ENCODE measurements at places on chromosomes 7 and 10.

DNA sequence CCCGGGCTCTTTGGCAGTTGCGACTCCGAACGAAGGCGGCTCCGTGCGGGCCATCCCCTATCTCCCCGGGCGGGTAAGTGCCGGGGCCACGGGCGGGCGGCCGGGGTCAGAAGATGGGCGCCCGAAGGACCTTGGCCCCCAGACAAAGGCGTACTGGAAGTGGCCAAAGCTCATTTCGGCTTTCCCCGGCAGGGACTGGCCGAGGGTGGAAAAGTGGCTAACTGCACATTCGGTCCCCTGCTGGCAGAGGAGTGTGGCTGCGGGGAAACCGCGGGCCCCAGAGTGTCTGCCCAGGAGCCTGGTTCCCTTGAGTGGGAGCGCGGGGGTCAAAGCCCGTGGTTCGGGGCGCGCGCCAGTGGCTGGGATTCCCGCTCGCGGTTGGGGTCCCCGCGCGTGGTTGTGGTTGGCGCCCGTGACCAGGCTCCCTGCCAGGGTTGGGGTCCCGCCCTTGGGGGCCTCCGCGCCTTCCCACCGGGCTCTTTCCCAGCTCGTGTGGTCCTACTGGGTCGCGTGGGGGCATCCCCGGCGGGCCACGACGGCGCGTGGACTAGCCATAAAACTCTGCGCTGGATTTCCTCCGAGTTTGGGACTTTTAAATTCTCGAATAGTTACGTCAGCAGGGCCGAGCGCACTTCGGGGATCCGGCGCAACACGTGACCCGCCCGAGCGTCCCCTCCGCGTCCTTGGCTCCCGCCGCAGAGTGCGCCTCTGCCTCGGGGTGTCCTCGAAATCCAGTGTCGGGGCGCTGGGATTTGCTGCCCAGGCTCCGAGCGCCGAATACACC, 124.4 kb downstream of the TACC2 start:
- peak; percentile 16 for DNase-seq

- no peak for DNase-seq
Observed at GRCh38 chr10:7218968-7219367, 191.9 kb downstream of the SFMBT2 start.

GRCh38 chr10:125187238-125188194, 27.2 kb upstream of the CTBP2 start:
- no peak for DNase-seq

- DNase-seq: no peak
Observed at GRCh38 chr10:97812696-97813095, 36.9 kb upstream of the GOLGA7B start.

DNA sequence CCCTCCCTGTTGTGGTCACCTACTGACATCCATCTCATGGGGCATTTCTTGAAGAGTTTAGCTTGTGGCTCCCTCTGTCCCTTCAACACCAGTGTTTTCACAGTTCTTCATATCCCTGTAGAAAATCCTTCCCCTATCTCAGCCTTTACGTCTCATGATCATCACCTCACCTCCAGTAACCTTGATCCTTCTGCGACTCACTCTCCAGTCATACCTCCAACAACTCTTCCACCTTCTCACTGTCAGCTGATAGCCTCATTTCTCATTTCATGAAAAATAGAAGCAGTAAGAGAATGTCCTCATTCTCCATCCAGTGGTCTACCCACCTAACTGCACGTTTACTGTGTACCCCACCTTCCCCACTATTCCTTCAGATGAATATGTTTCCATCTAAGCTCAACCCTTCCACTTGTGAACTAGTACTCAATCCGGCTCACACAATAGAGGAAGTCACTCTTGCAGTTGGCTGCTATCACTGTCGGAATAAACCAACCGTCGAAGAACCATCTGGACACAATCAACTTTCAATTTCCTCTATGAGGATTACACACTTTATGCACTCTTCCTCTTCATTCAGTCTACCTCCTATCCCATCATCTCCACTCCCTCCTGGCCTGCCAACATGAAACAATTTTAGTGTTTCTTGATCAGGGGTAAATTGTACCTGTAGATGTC, 256.0 kb downstream of the AHR start:
- DNase-seq: no peak

GRCh38 chr10:33838731-33839130, 504.3 kb upstream of the NRP1 start:
- no peak for DNase-seq

DNA sequence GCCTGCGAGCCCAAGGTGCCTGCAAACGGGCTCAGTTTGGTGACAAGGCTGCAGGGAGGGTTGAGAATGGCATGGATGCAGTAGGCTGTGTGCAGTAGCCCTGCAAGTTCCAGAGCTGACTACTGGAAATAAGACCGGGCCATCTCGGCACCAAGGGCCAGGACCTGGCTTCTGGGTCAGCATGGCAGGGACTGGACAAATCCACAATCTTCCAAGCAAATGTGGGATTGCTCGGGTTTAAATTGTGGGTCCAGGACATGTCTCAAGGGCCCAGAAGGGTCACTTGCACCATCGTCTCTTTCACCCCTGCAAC, 78.0 kb downstream of the GPR26 start:
- no peak for DNase-seq

DNA sequence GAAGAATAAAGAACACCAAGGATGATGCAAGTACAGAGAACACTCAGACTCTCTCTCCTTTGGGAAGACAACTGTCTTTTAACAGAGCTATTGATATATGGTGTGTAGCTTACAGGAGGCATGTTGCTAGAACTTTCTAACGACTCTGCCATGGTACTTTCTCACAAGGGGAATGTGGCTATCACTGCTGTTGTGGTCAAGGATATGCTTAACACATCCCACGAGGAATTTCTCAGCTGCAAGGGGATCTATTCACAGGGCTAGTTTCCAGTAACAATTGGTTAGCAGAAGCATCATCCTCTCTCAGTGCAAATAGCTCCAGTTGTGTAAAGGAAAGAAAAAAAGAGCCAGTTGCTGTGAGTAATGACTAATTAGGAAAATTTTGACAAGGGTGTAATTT, 826.0 kb downstream of the SORCS1 start:
- DNase-seq: no peak

- peak; percentile 26 for DNase-seq
Observed at GRCh38 chr10:126598009-126598408, 72.5 kb downstream of the C10orf90 start.

DNA sequence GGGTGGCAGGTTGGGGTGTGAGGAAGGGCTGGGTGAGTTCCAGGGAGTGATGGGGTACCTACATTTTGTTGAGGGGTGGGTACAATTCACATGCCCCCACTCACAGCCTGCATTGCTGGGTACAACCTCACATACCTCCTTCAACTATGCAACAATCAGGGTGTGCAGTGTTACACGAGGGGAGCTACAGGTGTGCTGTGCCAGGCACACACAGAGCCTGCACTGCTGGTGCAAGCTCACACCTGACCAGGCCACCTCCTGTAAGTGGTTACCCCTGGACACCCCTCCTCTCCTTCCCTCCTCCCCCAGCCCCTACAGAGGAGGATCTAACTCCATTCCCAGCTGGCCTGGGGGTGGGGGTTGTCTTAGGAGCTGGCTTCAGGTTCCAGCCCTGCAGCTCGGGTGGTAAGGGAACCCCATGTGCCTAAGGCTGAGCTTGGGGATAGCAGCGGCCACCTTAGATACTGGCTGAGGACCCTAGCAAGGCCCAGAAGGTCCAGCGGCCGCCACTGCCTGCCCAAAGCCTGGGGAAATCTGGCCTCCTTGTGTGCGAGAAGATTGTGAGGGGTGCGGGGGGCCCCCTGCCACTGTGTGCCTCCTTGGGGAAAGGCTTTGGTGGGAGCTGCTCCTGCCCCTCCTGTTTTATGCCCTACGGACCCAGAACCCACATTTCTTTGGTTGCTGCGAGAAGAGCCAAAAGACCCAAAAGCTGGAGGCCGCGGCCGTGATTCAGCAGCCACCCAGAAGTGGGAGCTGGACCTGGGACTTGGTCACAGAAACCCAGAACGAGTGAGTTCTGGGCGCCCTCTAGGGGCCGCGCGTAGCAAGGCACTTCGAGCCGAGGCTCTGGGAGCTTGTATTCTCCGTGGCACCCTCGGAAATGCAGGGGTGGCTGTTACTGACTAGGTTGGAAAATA, 10.8 kb downstream of the TLX1 start:
- no peak for DNase-seq

GRCh38 chr10:77713521-77714280, 76.1 kb upstream of the KCNMA1 start:
- no peak for DNase-seq

- no peak for DNase-seq
Observed at GRCh38 chr10:12121673-12122072, 7.8 kb upstream of the SEC61A2 start.

GRCh38 chr10:91804126-91804510, 5.9 kb downstream of the TNKS2 start:
- no peak for DNase-seq

DNA sequence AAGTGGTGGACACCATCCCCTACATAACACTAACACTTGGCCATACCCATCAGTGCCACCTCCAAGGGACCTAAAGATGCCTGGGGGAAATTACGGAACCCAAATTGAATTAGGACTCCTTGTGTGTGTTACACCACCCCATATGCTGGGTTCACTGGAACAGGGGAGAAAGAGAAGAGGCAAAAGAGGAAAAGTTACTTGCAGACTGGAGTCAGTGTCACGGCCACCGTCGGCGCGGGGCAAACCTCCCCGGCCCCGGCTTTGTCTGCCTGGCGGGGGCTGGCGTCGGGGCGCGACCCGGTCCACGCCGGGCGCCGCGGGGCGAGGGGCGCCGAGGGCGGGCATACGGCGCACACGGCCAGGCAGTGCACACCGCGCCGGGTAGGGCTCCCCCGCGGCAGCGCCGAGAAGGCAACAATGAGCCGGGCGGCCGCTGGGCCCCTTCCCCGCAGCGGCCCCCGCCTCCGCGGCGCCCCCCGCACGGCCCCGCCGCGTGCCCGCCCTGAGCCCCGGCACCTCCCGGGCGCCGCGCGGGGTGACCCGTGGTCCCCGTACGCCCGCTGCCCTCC, 171.1 kb downstream of the FAM107B start:
- no peak for DNase-seq

GRCh38 chr7:127862525-127862924, 168.7 kb downstream of the LRRC4 start:
- DNase-seq: no peak

- no peak for DNase-seq
Observed at GRCh38 chr10:103986360-103986759, 19.4 kb downstream of the SLK start.

DNA sequence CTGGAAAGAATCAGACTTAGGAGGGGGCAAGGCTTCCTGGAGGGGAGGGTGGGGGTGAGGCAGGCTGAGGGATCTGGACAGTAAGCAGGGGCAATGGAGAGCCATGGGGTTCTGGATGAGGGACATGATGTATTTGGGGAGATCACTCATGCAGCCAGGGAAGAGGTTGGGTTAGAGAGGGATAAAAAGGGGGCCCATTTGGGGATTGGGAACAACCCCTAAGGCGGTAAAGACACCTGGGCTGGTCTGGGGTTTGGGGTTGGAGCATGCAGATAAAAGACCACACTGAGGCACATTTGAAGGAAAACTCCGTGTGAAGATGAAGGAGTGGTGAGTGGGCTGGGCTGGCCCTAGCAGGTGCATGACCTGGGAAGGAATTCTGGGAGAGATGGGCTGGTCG, 30.8 kb downstream of the HIF1AN start:
- no peak for DNase-seq

DNA sequence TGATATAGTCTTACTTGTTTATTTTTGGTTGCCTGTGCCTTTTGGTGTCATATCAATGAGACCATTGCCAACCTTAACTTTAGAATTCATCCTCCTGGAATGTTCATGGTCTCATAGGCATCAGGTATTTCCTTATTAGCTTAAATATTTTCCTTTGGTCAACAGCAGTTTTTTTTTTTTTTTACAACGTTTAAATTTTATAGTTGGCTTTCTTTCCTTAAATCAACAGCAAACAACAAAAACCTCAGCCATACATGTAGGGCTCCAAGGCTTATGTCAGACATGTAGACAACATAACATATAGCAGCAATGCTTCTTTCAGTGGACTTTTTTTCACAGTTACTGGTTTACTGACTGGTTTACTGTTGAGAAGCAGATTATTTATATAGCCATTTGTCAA, 22.7 kb downstream of the ENTPD7 start:
- no peak for DNase-seq

- no peak for DNase-seq
Observed at GRCh38 chr10:124010563-124011131, 82.8 kb downstream of the CHST15 start.

DNA sequence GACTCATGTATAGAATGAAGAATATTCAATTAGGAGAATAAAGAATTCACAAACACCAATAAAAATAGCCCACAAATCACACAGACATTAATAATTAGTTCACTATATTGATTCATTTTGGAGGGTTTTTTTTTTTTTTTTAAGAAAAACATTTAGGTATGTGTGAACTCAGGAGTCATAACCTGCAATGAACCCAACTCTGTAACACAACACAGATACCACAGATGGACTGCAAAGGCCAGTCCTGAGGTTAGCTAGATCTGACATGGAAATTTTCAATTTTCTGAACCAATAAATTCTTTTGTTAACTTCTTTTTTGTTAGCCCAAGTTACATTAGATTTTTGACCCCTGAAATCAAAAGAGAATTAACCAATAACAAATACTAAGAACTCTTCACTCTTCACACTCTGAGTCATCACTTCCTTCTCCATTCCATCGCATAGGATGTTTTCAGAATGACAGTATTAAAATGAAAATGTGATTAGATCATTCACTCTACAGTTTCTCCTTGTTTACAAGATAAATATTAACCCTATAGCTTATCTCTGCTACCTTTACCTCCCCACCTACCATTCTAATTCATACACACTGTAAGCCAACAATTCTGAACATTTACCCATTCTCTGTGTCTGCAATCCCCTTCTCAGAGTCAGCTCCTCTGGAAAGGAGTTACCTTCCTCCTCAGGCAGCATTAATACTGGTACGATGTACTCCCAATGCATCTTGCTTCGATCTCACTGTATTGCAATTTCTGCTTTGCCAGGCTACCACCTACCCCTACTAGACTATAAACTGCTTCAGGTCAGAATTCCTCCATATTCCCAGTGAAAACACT, 141.5 kb downstream of the LRRN3 start:
- DNase-seq: no peak

DNA sequence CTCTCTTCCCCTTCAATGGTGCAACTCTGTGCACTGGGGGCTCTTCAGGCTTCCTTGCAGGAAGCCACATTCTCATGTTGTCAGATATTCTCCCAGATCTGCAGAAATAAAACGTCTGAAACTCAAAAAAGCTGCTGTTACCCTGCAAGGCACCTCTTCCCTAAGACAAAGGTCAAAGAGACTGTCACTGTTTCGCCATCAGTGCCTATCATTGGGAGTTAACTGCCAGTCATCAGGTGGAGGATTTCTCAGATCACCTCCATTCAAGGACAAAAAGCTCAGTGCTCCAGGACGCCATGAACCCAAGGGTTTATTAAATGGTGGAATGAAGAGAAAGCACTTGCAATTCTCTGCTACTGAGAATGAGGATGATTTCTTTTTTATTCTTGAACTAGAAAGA, 144.6 kb upstream of the PALS2 start:
- no peak for DNase-seq

GRCh38 chr7:17492437-17492836, 194.0 kb downstream of the AHR start:
- no peak for DNase-seq

Data from NCI-H2029 (cell line).